ENCODE measurements at places on chromosomes 4 and X.

DNA sequence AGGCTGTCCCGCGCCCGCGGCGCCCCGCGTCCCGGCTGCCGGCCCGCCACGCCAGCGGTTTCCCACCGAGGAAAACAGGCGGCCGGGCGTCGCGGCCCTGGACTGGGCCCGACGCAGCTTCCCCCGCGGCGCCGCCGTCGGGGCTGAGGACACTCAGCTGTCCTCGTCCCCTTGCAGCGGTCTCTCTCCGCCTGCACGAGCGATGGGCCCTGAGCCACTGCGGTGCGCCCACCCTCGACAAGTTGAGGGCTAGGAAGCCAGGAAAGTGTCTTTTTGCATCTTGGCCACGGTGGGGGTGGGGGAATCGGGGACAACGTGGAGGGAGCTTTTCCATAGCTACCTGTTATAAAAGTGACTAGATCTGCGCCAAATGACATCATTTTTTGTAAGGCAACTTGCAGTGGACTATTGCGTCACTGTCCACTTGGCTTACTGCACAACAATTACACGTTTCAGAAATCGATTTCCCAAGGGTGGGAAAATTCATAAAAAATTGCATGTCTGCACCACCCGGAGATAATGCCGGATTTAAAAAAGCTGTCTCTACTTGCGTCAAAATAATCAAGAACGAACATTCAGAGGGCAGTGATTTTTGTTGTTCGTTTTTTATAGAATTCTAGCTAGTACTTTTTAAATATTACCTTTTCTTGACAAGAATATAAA, 1.1 kb downstream of the KLHL15 start:
- DNase-seq, result no peak

DNA sequence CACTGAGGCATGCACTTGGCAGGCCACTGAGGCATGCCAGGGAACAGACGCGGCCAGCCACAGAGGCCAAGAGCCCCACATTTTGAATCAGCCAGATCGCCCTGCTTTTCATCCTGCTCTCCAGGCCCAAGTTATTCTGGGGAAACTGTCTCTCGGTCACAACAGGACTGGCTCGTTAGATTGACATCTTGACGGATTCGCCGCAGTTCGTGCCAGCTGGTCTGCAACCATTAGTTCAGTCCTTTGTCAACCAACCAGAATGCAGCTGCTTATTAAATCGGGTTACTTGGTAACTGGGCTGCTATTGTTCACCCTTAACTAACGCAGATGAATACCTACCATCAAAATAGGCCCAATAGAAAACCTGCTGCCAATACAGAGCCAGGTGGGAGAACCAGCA, 16.7 kb downstream of the CLDN34 start:
- DNase-seq, result no peak

- DNase-seq, result no peak
These were observed 60.2 kb upstream of the VCX3B start for GRCh38 chrX:8404471-8404870.

DNA sequence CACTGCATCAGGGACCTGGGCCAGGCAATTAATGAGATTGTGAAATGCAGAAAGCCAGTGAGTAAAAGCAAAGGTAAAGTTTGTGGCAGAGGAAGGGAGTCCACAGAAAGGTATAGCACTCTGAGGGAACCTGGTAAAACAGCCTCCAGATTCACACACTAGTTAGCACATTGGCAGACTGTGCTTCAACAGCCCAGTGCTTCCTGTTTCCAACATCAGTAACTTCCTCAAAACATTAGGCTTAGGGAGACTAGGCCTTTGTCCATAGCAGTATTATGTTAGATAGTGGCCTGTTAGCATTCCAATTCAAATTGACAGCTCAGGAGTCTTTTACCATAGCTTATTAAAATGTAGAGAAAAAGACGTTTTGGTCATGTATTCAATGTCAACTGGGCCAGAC, 582.6 kb upstream of the ACTRT1 start:
- DNase-seq, result no peak

- DNase-seq, result no peak
These were observed 15.7 kb downstream of the RPL9 start for GRCh38 chr4:39442998-39443397.

DNA sequence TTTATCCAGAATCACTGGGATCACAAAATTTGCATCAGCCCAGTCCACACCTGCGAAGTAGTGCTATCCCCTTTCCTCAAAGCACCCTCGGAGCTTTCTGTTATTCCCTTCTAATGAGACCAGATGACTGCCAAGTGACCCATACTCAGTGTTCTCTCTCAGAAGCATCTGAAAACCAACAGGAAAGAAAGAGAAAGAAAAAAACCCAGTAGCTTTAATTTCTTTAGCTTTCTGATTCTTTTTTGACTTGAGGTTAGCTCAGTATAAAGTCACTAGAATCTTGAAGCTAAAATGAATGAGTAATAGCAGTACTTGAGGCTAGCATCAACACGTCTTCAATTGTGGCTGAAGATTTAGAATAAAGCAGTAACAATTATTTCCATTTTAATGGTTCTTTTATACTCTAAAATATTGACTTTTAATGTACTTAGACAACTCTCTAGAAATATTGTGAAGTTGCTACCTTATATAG, 124.4 kb downstream of the ANK2 start:
- no peak for DNase-seq

DNA sequence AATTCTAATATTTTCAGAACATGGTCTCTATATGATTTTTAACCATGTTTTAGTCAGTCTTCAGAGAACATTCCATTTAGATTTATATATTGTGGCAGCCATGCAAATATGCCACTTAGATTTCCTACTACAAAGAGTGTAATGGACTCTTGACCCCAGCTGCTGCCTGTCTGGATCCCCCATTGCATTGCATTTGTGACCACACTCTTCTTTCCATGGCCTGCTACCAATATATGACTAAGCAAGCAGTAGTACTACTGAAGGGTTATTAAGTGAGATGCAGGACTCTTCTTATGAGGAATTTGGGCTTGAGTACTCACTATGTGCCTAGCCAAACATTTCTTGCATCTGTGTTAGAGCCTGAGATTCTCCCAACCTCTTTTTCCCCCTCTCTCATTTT, 306.8 kb downstream of the PDHA2 start:
- no peak for DNase-seq

DNA sequence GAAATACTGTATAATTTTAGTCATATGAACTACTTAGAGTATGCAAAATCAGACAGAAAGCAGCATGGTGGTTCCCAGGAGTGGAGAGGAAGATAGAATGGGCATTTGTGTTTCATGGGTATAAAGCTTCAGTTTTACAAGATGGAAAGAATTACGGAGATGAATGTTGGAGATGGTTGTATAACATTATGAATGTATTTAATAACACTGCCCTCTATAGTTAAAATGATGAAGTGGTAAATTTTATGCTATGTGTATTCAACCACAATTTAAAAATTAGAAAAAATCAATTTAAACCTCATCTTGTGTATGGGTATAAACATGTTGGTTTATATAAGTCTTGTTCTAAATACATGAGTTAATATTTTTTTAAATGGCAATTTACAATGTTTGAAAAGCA, 521.1 kb downstream of the FSTL5 start:
- no peak for DNase-seq

DNA sequence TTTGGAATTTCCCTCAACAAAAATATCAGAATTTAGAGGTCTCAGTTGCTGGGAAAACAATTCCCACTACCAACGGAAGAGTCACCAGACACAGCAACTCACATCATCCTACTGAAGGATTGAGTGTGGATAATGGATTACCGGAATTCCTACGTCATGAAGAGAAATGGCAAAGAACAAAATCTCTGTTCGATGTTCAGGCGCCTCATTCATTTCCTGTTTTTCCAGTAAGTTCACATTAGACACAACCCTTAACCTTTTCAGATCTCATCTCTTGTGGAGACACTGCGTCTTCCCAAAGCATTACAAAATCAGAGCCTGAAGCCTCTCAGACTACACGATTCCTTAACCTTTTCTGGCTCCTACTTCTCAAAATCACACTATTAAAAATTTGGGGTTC, 58.5 kb upstream of the CPEB2 start:
- no peak for DNase-seq

GRCh38 chr4:37516057-37516775, 170.0 kb downstream of the RELL1 start:
- no peak for DNase-seq

DNA sequence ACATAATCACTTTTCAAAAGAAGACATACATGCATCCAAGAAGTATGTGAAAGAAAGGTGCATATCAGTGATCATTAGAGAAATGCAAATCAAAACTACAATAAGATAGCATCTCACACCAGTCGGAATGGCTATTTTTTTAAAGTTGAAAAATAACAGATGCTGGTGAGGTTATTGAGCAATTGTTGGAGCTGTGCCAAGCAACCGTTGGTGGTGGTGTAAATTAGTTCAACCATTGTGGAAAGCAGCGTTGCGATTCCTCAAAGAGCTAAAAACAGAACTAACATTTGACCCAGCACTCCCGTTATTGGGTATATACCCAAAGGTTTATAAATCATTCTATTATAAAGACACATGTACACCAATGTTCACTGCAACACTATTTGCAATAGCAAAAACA, 14.2 kb downstream of the COX7B2 start:
- no peak for DNase-seq

DNA sequence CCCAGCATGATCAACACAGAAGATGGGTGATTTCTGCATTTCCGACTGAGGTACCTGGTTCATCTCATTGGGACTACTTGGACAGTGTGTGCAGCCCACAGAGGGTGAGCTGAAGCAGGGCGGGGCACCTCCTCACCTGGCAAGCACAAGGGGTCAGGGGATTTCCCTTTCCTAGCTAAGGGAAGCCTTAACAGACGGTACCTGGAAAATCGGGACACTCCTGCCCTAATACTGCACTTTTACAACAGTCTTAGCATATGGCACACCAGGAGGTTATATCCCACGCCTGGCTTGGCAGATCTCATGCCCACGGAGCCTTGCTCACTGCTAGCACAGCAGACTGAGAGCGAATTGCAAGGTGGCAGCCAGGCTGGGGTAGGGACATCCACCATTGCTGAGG, 92.9 kb upstream of the GRID2 start:
- DNase-seq, result no peak

DNA sequence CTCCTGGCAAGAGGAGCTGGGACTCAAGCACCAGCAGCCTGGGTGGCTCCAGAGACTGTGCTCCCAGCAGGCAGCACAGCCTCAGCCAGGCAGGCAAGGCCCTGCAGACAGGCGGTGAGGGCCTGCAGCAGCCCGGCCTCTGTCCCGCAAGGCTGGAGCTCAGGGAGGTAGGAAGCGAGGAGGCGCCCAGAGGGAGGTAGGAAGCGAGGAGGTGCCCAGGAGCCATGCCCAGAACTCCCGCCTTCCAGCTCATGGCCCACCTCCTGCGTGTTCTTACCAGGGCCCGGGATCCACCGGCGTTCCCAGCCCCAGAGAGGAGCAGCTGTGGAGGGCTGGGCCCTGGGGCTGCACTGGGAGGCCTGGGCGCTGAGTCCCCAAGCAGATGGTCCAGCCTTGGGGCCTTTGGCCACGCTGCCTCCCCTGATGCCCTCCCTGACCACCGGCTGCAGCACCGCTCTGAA, 133.1 kb downstream of the HMX1 start:
- no peak for DNase-seq

DNA sequence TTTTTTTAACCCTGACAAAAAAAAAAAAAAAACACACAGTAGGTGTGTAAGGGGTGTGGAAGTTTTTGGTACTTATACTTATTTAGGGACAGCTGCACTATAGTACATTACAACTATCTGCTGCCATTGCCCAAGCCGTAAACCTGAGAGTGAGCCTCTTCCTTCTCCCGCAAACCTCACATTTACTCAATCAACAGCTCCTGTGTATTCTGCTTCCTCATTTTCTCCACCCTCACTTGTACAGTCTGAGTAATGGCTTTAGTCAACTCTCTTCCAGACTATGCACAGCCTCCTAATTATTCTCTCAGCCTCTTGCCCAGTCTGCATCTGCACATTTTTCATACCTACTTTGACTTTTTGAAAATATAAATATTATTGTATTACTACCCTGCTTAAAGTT, 362.0 kb downstream of the ADAM29 start:
- DNase-seq, result no peak

GRCh38 chr4:108731006-108731405, 31.8 kb downstream of the ETNPPL start:
- peak; percentile 59 for DNase-seq

DNA sequence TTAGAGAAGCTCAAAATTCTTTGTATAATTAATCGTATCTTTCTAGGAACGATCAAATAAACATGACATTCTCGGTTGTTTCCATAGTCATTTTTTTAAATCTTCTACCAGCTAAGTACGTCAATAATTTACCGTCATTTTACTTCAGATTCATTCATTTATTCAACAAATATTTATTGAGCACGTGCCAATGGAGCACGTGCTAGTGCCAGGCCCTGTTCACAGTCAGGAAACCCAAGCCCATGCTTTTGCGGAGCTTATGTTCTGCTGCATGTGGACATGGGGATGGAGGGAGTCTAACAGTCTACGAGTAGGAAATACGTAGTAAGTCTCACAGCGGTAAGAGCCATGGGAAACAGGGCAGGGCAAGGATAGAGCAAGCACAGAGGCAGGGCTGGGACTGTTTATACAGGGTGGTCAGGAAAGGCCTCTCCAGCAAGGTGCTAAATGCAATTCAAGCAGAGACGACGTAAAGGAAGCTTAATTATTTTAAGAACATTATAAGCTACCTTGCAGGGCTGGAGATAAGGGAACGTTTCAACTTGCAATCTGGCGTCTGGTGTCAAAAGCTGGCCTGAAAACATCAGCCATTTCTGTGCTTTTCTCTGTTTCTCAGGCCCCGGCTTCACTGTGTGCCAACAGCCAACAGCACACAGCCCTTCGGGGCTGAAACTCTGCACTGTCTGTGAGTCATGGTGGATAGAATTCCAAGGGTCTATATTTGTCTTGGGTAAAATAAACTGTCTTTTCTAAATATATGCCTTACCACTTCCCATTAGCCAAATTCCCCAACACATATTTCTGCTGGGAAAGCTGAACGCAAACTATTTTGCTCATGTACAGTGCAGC, 517.1 kb upstream of the ZFP42 start:
- DNase-seq, result no peak

GRCh38 chr4:138611721-138612120, 369.6 kb upstream of the SLC7A11 start:
- DNase-seq, result no peak

- DNase-seq, result peak; percentile 57
These were observed at the start of gene SH3D19 for GRCh38 chr4:151325111-151325948. Gene SH3D19, minus strand, starts transcription at chr4:151325605. Its CDS starts 253 bp downstream, at chr4:151325352.

DNA sequence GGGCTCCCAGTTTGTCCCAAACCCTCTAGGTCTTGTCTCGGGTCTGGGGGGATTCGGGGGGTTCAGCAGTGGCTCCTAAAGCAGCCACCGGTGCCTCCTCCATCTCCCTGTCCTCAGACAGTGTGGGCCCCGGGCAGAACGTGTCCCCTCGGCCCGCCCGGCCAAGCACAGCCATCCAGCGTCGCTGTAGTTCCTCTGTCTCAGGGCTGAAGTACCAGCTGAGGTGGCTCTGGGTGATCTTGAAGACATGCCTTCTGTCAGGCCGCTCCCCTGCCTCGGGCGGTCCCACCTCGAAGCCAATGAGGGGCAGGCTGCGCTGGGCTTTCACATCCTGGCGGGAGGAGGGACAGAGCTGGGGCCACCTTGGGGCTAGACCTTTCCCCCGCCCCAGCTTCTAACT, 5.9 kb downstream of the TSR2 start:
- no peak for DNase-seq

GRCh38 chr4:13169731-13170525, 314.2 kb downstream of the RAB28 start:
- DNase-seq, result no peak

- DNase-seq, result no peak
These were observed 49.5 kb downstream of the ING2 start for GRCh38 chr4:183554346-183554686.

Data from glutamatergic neuron (in vitro differentiated cells).